ENCODE measurements at places on chromosomes 11 and 22.
A peak's percentile ranks its signal among the peaks of the same experiment; 100 is the strongest.

DNA sequence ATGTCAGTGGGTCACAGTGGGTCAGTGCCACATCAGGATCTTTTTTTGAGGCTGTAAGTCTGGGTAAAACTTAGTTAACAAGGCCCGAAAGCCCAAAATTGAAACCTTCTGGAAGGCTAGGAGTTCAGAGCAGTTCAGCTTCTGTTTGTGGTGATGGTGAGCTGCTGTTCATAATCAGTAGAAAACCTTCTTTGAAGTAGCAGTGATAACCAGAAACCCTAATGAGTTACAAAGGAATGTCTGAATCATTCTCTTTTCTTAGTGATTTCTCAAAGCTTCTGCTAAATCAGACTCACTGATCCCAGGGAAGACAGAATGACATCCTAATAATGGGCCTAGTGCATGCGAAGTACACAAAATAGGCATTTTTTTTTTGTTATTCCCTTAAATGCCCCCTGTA lies 124.7 kb downstream of the PARVA start:
- DNase-seq = no peak

GRCh38 chr11:111540114-111540936 lies at the start of gene LAYN:
TSS of gene LAYN (plus strand) at chr11:111540720. CDS start at chr11:111540844, 124 bp downstream.
- DNase-seq = peak; percentile 69

DNA sequence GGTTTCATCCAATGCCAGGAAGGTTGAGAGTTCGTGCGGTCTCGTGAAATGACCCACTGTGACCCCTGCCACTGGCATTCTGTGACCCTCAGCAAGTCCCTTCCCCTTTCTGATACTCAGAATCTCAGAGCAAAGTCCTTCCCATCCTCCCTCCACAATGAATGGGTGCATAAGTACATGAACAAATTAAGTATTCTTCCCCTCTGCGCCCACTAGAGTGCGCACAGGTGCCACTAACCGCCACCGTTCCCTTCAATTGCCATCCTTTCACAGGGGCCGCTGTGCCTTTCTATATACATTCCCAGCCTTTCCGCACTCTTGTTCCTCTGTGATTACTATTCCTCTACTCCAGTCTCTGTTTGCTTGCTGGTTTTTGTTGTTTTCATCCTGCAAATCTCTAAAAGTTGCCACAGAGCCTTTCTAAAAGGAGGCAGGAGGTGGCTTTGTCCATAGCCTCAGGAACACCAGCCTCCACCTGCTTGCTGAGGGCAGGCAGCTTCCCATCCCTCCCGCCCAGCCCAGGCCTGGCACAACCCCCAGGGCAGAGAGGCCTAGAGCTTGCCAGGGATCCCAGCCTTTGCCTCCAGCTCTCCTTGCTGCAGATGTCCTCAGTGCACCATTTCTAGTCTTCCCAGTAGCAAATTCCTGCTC lies 6.7 kb upstream of the AP1B1 start:
- DNase-seq = peak; percentile 67

GRCh38 chr11:114044042-114044871 lies 15.3 kb upstream of the ZBTB16 start:
- no peak for DNase-seq

GRCh38 chr11:66457826-66458225 lies 8.9 kb upstream of the PELI3 start:
- DNase-seq = no peak

DNA sequence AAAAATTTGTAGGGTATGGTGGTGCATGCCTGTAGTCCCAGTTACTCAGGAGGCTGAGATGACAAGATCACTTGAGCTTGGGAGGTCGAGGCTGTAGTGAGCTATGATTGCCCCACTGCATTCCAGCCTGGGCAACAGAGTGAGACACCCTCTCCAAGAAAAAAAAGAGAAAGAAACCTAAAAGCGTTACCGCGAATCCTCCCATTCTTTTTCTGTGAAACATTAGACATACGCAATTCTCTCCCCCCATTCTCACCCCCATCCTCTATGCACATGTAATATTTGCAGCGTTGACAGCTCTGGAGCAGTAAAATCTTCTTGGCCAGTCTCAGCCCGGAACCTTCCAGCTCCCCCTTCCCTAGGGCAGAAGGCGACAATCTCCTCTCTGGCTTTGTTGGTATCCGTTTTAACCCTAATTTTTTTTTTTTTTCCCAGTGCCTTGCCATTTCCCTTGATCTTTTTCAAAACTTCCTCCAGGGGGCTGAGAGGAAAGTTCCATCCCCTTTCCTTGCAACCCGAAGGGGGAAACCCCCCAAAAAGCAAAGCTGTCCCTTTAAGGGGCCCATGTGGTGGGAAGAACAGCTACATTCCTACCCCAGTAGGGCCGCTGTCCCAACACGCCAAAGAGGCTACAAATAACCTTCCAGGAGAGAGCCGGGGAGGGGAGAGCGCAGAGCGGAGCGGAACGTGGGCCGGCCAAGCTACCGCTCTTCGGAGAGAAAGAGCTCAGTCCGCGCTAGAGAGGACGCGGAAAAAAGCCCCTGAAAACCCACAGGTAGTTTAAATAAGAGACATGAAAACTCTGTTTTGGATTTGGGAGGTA lies 1.9 kb downstream of the LRP4 start:
- DNase-seq = peak; percentile 69

DNA sequence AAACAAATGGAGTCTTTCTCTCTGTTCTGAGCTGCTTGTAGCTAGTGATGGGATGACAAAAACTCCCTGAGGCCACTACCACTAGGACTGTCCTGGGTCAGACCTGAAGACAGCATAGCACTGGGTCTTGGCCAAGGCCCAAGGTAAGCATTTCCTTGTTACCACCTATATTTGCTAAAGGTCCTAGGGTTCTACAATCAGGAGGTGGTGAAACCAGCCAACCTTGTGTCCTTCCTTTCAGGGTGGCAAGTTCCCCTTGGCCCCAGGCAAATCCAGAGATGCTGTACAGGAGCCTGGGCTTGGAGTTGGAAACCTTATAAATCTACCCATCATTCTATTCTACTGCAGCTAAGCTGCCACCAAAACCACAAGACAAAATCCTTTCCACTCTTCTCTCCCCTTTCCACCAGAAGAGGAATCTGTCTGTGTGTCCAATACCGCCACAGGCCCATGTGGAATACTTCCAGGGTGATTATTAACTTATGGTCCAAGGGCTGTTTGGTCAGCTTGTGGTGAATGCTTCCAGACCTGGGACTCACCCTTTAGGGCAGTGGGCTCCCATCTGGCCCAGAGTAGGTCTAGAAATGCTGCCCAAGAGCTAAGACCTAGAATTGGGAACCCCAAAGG lies 16.8 kb downstream of the SLC22A25 start:
- no peak for DNase-seq

GRCh38 chr11:34449013-34449412 lies 10.3 kb downstream of the CAT start:
- no peak for DNase-seq

- no peak for DNase-seq
Measured at GRCh38 chr11:86688398-86689179, 16.2 kb upstream of the ME3 start.

GRCh38 chr11:6567371-6567745 lies 36.1 kb downstream of the RRP8 start:
- DNase-seq = no peak

GRCh38 chr11:74739546-74740270 lies 8.5 kb upstream of the CHRDL2 start:
- DNase-seq = peak; percentile 27

DNA sequence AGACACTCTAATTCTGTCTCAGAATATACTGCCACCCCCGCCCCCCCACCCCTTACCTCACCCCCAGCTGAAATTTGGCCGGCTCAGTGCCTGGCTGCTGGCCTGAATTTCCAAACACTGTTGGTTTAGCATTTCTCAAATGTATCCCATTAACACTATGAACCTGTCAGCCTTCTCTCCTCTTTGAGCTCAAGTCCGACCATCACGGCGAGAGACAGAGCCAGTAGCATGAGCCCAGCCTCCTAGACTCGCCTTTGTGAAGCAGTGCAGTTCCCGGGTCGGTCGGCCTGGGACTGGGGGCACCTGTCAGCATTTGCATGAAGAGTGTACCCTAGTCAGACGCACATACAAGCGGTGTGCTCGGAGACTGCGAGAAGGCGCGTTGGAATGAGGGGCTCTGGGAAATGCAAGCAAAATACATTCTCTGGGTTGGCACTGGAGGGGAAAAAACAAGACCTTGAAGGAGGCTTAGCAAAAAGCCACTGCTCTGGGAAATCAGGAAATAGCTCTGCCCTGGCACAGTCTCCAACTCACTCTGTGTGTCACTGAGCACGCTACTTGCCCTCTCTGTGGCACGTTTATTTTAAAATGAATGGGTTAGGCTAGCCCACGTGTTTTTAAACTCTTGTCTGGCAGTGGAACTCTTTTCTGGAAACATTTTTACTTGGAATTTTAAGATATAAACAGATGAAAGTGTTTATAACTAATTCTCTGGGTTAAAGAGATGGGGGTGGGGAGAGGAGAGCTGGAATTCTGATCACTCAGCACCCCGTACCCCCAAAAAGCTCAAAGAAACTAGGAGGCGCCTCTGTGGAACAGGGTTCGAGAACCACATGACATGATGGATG lies 108.3 kb downstream of the TIMP3 start:
- no peak for DNase-seq

DNA sequence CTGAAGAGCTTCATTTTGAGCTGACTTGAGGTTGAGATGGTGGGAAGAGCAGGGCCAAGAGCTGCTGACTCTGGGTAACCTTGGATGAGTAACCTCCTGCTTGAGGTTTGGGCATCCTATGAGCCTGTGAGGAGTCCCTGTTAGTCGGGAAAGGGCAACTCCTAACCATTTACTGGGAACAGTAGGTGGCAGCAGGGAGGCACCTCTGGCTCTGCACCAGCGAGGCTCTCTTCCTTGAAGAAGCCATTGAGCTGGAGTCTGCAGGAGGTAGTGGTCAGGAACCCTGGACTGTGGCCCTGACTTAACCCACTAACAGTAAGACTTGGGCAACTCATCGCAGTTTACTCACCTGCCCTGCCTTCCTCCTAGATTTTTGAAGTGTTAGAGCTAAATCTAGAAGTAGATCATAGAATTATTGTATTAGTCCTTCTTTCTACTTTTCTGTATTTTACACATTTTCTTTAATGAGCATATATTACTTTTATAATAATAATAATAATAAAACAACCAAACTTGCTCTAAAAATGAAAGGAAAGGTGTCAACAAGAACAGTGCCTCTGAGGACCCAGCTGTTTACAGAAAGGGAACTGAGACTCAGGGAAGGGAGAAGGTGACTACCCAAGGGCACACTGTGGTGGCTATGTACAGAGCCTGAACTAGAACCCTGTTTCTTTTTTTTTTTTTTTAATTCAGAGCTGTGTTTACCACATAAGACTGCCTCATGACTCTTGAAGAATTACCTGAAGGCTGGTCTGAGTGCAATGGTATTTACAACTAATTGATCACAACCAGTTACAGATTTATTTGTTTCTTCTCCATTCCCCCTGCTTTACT lies 47.5 kb downstream of the MEI1 start:
- DNase-seq = peak; percentile 59

GRCh38 chr11:955154-956063 lies 29.7 kb downstream of the AP2A2 start:
- no peak for DNase-seq

GRCh38 chr11:87455180-87455579 lies 417.4 kb downstream of the TMEM135 start:
- DNase-seq = no peak

- no peak for DNase-seq
Measured at GRCh38 chr11:70338594-70338993, 59.7 kb upstream of the CTTN start.

DNA sequence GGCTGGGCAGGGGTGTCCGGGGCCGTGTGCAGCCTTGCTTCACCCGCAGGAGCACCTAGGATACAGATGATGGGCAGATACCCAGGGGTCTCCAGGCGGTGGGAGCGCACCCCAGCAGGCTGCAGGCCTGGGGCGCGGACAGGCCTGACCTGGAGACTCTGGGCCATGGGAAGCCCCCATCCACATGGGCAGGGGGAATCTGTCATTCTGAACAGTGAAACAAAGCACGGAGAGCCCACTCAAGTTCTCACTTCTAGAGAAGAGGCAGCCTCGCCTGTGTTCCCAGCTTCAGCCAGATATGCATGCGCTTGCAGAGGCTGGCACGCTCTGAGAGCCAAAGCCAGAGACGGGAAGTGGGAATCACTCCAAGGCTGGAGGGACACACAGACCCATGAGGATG lies 333.1 kb downstream of the BRD1 start:
- no peak for DNase-seq

- no peak for DNase-seq
Measured at GRCh38 chr11:107882095-107882820, 23.7 kb upstream of the SLC35F2 start.

Data from psoas muscle (tissue), 8 donors.